ENCODE measurements at places on chromosomes 1 and 21.

- DNase-seq = no peak
Observed at GRCh38 chr1:31415658-31416057, 2.6 kb downstream of the SERINC2 start.

DNA sequence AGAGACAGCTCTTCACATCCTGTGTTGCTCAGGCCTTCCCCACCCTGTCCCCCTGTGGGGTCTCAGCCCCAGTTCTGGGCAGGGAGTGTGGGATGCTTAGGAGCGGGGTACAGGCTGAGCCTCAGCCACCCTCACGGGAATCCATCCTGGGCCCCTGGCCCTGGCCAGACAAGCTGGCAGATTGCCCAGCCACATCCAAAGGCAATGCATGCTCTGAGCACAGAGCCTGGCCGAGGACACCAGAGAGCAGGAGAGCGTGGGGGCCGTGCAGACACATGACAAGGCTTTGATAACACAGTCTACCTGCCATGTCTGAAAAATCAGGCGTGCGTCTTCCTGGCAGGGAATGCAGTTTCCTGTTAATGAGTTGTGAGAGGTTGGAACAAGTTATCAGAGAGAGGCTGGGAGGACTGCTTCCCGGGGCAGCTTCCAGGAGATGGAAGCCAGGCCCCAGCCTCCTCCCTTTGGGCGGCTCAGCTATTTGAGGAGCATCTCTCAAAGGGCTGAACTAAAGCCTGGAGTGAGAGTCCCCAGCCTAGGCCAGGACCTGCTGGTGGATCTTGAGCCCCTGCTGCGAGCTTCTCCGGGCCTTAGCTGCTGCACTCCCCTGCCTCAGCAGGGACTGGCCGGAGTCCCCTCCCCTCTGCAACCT is 72.2 kb upstream of the SELENON start:
- DNase-seq = no peak

DNA sequence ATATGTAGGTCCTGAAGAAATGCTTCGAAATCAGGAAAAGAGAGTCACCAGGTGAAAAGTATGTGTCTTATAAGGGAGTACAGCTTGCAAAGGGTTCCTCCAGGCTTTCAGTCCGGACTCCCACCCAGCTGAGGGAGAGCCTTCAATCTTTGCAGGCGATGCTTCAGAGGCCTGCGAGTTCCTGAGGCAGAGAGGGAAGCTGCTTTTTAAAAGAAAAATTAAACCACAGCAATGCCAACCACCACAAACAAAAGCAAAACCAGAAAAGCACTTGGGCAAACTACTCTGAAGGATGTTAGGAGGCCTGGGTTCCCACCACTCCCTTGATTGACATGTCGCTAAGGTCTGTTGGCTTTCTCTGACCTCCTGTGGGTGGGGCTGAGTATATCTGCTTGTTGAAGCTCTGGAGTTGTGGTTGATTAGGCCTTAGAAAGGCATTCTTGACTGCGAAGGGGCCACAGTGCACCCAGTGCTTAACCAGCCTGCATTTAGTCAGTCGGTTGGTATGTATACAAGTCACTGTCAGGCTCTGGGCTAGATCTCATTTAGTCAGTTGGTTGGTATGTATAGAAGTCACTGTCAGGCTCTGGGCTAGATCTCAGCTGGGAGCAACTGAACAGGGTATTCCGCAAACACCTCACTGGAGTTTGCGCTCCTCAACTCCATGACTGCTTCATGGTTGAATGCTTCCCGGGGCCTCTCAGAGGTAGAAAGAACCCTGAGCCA is 1.2 kb downstream of the NIPAL3 start:
- DNase-seq = peak; percentile 14

- DNase-seq = no peak
Observed at GRCh38 chr21:22076471-22076870, 1078.3 kb downstream of the NCAM2 start.

GRCh38 chr1:1245817-1246576 is 525 bp downstream of the C1QTNF12 start:
- no peak for DNase-seq

DNA sequence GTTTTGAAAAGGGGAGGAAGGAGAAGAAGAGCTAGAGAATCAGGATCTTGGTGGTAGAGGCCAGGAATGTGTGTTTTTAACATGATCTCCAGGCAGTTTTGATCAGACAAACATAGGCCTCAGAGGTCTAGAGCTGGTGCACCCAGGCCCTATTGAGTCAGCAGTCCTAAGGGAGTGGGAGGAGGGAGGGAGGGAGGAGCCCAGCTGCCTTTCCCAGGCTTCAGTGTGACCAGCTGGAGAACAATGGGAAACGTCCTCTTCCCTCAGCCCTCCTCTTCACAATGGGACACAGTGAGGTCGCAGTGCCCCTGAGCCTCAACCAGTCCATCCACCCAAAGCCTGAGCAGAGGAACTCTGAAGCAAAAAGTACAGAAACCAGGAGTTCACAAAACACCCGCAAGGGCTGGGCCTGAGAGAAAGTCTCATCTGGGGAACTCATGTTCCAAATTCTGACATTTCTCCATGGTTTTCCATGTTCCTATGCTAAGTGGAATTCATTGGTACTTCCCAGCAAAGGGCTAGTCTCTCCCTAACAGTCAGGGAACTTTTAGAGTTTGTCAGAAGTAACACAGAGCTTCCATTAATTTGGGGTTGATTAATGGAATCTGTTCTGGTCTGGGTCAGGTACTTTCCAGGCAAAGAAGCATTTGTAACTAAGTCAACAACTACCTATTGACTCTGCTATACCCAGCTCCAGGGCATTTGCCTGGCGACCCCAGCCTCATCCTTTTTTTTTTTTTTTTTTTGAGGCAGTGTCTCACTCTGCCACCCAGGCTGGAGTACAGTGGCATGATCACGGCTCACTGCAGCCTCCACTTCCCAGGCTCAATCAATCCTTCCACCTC is 37.5 kb downstream of the ELAPOR1 start:
- no peak for DNase-seq

DNA sequence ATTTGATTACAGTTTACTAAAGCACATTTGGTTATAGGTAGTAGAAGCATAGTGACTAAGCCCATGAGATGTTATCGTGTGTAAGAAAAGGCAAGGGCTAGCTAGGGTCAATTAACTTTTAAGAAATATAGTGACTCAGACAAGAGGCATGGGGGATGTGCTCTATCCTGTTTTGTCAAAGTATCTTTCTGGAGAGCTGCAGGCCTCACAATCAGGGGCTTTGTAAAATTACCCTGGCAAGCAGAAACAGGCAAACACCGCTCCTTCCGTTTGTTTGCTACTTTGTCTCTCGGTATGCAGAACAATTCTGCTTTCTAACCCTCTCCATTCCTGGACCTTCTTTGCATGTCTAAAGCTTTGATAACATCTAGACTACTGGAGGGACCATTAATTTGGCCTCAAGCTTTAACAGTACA is 26.1 kb upstream of the ZNF697 start:
- DNase-seq = no peak

DNA sequence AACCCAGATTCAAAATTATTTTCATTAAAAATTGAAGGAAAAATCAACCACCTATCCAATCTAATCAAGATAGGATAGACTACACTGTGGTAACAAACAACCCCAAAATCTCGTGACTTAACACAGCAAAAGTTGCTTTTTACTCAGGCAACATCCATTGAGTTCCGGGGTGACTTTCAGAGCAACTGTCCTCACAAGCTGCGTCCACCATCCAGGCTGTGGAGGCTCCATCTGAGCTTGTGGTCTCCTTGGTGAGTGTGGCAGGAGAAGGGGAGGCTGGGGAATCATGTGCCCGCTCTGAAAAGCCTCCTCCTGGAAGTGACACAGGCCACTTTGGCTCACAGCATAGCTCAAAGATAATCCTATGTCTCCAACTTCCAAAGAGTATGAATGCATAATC is 52.4 kb downstream of the CD2 start:
- DNase-seq = no peak

DNA sequence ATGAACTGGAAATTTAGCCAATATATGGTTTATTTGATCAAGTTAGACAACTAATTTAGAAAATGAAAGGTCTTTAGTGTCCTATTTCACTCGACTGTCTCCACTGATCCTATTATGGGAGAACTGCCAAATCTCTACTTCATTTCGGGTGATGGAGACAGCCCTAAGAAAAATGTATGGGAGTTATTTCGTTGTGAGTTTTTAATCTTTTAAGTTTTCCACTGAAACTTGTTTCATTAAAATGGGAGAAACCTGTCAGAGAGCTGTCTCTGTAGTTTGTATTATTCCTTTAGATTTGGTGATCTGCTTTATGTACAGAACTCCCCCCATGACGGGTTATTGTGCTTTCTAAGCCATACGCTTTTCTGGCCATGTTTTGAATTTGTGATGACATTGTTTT is 899.7 kb downstream of the ADGRL2 start:
- no peak for DNase-seq

DNA sequence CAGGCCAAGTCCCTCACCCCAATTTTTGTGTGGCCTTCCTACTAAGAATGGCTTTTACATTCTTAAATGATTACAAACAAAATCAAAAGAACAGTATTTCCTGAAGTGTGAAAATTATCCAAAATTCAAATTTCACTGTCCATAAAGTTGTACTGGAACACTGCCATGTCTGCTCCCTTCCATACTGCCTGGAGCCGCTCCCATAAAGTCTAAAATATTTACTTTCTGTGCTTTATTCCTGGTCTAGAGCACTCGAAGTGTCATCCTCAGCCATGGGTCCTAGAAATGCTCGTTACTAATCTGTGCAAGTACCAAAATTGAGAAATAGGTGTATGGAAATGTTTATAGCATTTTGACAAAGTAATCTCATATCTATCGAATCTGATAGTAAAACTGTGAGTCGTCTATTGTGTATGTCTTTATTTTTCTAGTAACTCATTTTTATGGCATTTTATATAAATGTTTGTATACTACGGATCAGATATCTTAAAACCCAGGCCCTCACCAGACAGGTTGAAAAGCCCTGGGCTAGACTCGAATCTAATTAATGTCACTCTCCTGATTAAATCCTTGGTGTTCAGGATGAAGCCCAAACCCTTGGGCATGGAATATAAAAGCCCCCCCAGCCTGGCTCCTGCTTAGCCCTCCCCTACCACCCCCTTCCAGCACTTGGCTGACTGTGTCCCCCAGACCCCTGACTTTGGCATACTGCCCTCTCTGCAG is 4.9 kb downstream of the LBR start:
- no peak for DNase-seq

- DNase-seq = no peak
Observed at GRCh38 chr1:230102046-230102445, 35.0 kb downstream of the GALNT2 start.

GRCh38 chr1:203505526-203506204 is 11.7 kb downstream of the OPTC start:
- no peak for DNase-seq

- no peak for DNase-seq
Observed at GRCh38 chr1:1281533-1282321, 1.5 kb downstream of the SCNN1D start.

DNA sequence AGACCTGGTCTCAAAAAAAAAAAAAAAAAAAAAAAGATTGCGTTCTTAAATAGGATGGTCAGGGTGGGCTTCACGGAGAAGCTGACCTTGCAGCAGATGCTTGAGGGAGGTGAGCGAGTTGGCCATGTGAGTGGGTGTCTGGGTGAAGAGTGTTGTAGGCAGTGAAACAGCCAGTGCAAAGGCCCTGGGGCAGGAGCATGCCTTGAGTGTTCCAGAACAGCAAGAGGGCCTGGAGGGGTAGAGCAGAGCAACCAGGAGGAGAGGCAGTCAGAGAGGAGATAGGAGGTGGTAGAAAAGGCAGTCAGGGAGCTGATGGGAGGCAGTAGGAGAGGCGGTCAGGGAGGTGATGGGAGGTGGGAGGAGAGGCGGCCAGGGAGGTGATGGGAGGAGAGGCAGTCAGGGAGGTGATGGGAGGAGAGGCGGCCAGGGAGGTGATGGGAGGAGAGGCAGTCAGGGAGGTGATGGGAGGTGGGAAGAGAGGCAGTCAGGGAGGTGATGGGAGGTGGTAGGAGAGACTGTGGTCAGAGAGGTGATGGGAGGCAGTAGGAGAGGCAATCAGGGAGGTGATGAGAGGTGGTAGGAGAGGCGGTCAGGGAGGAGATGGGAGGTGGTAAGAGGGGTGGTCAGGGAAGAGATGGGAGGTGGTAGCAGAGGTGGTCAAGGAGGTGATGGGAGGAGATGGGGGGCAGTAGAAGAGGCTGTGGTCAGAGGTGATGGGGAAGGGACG is 20.2 kb upstream of the PADI6 start:
- DNase-seq = no peak

- DNase-seq = no peak
Observed at GRCh38 chr1:58441699-58442098, 104.8 kb downstream of the OMA1 start.

DNA sequence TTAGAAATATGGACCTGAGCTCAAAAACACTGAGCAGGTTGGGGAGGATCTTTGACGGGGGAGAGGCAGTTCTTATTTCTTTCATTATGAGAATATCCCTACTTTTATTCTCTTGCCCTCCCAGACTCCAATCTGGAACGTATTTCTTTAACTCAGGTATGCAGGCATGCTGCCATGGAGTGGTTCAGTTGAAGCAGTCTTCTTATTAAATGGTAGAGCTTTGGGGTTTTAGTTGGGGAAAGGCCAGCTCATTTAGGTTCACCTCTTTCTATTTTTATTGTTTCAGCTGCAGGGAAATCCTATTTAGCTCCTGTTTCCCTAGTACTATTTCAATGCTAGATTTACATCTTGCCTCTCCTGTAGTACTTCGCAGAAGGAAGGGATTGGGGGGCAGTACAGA is 198.9 kb downstream of the TTLL7 start:
- no peak for DNase-seq

DNA sequence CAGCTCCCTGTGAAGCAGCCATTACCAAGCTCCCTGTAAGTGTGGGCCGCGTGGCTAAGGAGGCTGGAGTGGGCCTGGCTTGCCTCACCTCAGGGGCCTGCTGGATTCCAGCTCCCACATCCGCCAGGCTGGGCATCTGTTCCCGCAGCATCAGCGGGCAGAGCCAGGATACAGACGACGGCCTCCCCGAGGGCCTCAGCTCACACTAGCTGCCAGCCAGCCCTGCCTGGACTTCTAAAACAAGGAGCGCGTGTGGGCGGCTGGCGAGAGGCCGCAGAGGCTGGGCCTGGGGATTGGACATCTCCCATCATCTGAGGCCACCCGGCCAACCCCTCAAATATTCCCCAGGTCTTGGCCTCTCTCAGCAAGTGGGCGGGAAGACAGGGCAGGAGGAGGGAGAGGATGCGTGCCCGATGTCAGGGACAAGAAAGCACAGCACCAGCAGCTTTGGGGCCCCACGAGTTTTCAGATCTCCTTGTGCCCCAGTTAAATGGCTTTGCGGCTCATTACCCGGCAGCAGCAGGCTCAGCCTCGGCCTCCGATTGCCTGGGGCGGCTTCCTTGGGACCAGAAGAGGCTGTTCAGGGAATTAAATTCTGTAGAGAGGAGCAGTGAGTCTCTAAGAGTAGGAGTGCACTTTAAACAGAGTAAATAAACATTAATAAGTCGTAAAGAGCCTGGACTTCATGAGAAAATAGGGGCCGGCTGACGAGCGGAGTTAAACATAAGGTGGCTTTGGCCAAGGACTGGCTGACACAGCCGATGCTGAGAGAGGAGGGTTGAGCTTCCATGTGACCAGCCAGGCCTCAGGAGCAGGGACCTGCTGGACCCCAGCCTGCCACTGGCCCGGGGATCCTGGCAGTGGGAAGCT is 208.9 kb upstream of the C1orf174 start:
- DNase-seq = no peak

- peak; percentile 61 for DNase-seq
Observed at GRCh38 chr1:234975122-234975940, 153.3 kb downstream of the TOMM20 start.

Measured in T-helper 1 cell (primary cell).